Activated T-cell treated with anti-CD3 and anti-CD28 coated beads, Interleukin-2, amount 50 U/mL, for 72 hours (primary cell): ENCODE measurements at places on chromosomes 5 and 9.

DNA sequence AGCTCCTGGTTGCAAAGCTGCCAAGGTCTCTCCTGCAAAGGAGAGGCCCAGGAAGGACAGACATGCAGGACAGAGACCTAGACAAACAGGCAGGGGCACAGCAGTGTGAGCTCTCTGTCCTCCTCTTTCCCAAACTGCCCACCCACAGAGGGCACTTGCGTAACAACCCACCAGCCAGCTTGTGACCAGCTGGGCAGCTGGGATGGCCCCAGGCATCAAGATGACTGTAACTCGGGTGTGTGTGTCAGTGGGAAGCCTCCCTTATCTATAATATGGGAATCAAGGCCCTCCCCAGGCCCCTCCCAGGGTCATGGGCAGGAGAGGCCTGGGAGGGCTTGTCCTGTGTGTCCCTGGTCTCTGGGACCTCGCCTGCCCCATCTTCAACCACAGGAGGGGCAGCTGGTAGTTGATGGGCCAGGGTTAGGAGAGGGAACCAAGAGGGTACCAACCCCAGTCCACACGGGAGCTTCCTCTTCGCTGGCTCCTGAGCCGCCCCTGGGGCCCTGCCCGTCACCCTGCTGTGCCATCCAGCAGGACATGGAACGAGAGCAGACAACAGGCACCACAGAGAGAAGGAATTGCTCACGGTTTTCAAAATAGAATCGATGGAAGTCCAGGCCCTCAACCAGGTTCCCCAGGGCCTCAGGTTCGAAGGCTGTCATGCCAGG is 37.9 kb downstream of the SLC6A7 start:
- no peak for DNase-seq

- DNase-seq: no peak
Observed at GRCh38 chr5:149795360-149795759, 65.2 kb downstream of the PPARGC1B start.

DNA sequence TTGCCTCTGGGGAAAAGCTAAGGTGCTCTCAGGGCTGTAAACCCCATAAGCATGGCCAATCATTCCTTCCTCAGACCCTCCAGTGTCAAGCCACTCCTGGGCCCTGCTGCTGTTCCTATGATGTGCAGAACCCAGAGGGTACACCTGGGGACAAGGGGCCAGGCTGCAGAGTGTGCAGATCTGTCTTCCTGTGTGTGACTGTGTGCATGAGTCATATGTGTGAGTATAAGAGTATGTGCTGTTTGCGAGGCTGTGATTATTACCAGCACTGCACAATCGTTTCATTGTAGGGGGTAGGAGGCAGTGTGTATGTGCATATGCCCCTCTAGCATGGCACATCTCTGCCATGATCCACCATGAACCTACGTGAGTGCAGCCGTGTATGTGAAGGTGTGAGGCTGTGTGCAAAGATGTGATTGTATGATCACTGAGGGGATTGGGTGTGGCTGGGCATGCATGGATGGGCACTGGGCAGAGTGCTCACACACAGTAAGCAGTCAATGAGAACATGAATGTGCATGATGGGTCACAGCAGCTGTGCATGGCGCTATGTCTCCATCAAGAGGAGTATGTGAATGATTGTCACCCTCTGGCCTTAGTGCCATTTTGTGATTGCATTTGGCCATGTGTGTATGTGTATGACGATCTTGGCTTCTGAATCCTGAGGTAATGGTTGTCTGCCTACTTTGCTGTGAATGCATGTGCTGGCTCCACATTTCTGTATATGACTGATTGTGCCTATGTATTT is 2.4 kb upstream of the OR1K1 start:
- no peak for DNase-seq

- DNase-seq: no peak
Observed at GRCh38 chr5:133715216-133715615, 102.9 kb upstream of the FSTL4 start.

DNA sequence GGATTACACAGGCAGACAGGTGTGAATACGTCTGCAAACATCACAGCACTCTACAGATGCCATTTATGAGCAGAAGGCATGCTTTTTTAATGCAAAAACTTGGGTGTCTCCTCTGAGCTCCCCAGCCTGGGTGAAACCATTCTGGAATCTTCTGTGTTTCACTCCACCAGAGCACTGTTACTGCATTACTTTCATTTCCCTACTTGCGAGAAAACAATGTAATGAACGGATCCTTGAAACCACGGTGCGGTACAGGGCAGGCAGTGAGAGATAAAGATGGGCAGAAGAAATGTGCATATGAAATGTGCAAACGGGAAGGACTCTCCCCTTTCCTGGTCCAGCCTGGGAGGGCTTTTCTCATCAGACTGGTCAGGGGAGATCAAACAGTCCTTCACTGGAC is 584.3 kb upstream of the KLF4 start:
- DNase-seq: no peak

GRCh38 chr5:179166886-179167841 is 107.0 kb downstream of the ZNF354C start:
- DNase-seq: peak; percentile 84

- DNase-seq: no peak
Observed at GRCh38 chr5:172858511-172858989, 24.5 kb downstream of the ERGIC1 start.

GRCh38 chr5:11214864-11215644 is 454.0 kb upstream of the DAP start:
- no peak for DNase-seq

DNA sequence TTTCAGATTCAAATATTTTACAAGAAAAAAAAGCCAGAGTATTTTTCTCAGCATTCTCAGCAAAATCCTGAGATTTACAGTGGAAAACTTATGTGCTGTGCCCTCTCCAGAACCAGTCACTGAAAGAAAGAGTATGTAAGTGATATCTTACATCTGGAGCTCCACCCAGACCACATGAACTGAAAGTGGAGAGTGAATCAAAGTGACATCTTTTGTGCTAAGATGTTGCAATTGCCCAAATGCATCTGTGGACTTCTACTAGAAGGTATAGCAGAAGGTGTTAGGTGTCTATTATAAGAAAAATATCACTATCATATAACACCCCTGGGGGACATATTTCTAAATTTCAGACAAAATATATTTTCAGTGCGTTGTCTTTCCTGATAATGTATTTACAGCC is 49.0 kb upstream of the RIC1 start:
- no peak for DNase-seq

DNA sequence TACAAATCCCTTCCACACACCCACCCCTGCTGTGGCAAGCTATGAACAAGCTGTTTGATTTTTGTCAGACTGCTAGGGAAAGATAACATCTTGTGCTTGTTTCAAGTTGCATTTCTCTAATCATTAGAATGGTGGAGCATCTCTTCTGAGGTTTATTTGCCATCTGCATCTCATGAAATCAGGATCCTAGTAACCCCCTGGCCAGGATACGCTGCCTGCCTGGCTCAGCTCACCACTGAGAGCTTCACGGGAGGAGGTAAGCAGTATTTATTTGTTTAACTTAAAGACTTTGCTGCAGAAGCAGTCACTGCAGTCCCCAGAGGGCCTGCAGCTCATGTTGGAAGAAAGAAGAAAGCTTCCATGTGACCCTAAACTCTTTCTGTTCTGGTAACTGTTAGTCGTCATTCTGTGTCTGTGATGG is 83.3 kb upstream of the CXCL14 start:
- no peak for DNase-seq

DNA sequence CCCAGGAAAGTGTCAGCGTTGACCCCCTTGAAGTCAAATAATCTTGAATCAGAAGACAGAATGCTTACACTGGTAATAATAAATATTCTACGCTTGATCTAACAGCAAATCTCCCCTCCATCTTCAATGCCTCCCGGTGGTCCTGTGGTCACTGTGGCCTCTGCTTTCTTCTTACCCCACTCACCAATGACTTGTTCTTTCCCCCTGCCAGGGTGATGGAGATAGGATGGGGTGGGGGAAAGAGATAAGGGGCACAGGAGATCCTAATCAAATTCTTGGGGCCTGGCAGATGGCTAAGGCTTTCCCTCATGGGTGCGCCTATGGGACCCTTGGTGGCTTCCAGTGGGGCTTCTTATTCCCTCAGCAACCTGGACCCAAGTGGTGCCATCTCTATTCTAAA is 152.6 kb upstream of the EGFLAM start:
- DNase-seq: no peak

DNA sequence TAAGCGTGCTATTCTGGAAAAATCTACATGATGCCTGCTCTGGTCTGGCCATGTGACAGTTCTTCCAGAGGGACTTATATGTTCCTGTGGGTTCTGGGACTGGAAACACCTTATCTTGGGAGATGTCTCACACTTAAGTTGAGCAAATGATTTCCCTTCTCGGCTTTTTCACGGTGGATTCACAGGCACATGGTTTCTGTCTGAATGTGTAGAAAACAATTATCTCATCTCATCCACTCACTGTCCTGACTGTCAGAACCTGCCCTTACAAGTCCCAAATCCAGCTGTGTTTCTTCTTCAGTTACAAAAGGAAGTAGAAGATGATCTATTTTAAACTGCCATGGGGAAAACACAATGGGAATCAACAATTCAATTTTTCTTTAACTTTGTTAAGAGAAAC is 184.0 kb downstream of the SYK start:
- no peak for DNase-seq

GRCh38 chr5:169336242-169336641 is 35.3 kb upstream of the SLIT3 start:
- no peak for DNase-seq

- no peak for DNase-seq
Observed at GRCh38 chr5:128263357-128263756, 179.8 kb downstream of the SLC12A2 start.

DNA sequence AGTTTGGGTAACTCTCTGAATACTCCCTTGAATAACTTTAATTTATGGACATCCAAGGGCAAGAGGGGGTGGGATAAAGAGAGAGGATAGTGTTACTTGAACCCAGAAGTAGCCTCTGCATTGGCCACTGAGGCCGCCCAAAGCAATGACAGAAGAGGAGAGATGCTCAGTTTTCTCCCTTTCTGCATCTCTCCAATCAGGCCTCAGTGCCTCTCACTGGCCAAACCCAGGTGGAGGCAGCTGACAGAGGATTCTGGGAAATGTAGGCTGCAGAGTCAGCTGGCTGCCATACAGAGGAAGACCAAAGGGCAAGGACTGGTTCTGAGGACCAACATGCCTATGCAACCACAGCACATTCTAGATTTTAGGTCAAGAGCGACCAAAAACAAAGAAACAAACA is 719.4 kb downstream of the MAT2B start:
- DNase-seq: no peak

DNA sequence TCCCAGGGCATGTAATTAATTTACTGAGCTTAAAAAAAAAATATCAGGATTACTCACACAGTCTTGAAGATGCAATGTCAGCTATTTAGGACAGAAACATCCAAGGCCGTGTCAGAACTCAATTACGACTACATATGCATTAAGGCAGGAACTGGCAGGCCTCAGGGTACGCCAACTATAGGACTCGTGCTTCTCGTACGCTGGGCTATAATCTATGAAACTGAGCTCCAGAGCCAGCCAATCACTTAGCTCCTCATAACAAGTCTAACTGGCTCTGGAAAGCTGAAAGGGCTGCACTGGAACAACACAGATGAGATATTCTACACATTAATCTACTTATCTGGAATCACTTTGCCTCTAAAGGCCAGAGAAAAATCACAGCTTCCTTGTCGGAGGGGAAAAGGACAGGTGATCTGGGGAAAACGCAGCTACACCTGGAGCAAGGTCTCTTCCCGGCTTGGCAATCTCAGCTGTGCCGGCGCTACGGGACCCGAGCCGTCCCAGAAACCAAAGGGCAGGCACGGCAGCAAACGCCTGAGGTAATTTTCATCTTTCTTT is 212.0 kb downstream of the DEPDC1B start:
- no peak for DNase-seq

DNA sequence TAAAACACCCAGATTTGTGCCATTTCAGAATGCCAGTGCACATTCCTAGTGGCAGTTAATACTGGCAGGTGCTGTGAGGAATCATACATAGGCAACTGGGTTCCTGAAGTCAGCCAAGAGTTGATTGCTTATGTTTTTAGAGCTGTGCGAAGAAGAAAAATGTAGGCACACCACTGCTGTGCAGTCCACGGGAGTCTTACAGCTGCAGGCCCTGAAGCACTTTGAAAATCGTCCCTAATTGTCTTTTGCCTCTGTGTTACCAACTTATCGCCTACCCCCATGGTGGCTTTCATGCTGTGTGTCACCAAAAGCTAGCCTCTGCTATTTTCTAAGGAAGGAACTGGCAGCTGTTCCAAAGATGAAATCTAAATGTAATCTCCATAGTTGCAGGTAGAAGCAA is 263.9 kb downstream of the ARRDC3 start:
- DNase-seq: no peak

GRCh38 chr9:35604578-35605350 is at the start of gene TESK1:
Gene TESK1 (plus strand): TSS chr9:35605262. CDS start chr9:35605620, 358 bp downstream.
- DNase-seq: peak; percentile 93

GRCh38 chr9:269081-269711 is 54.5 kb downstream of the DOCK8 start:
- DNase-seq: no peak

DNA sequence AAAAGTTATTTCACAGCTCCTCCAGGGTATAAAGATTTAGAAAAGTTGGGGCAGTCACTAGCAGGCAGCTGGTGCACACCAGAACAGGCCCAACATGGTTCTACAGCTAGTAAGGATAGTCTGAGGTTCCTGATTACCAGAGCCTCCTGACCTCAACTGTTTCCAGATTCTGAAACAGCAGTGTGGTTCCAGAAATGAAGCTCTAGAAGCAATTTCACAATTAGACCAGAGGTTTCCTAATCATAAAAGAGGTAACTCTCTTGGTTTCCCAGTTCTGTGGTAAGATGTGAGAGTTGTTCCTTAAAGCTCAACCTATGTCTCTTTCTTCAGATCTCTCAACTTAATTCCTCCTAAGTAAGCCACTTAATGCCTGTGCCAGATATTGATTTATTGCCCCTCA is 11.9 kb downstream of the AGTPBP1 start:
- DNase-seq: no peak

DNA sequence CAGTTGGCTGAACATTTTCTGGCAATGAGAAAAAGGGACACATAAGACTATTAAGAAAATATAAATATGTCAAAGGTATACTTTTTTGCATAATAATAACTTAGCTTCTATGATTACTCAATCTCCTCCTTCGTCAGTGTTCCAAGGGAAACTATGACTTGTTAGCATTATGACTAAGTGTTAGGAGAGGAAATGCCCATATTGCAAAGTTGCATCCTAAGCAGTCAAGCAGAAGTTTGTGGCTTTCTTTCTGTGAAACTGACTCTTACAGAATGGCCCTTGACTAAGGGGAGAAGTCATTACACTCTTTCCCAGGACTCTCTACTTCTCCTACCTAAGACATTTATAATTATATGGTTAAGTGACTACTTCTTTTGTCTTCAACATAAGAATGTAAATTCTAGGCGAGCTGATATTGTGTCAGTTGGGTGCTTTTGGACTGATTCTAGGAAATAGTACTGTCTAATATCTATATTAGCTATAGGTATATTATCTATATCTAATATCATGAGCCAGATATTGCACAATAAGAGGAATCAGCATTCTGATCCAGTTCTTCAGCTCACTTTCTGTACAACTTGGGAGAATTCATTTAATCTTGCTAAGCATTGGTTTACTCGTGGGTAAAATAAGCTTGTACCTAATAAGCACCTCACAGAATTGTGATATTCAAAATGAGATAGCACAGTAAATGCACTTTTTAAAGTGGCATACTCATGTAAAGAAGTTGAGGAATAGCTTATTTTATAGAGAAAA is 16.4 kb upstream of the SPINK6 start:
- peak; percentile 36 for DNase-seq
